ENCODE measurements at places on chromosomes 11 and 22.

- no peak for DNase-seq
Observed at GRCh38 chr11:131687291-131688047, 317.1 kb downstream of the NTM start.

DNA sequence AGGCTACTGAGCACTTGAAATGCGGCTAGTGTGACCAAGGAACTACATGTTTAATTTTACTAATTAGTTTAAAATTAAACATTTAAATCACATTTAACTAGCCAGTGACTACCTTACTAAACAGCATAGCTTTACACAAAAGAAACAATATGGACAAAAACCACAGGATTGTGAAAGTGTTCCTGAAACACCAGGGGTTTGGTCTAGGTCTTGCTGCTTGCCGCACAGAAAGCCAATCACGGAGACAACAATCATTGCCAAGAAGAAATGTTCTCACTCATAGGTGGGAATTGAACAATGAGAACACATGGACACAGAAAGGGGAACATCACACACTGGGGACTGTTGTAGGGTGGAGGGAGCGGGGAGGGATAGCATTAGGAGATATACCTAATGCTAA, 309.5 kb downstream of the C11orf87 start:
- no peak for DNase-seq

- no peak for DNase-seq
Observed at GRCh38 chr11:45660729-45661438, 4.5 kb downstream of the CHST1 start.

DNA sequence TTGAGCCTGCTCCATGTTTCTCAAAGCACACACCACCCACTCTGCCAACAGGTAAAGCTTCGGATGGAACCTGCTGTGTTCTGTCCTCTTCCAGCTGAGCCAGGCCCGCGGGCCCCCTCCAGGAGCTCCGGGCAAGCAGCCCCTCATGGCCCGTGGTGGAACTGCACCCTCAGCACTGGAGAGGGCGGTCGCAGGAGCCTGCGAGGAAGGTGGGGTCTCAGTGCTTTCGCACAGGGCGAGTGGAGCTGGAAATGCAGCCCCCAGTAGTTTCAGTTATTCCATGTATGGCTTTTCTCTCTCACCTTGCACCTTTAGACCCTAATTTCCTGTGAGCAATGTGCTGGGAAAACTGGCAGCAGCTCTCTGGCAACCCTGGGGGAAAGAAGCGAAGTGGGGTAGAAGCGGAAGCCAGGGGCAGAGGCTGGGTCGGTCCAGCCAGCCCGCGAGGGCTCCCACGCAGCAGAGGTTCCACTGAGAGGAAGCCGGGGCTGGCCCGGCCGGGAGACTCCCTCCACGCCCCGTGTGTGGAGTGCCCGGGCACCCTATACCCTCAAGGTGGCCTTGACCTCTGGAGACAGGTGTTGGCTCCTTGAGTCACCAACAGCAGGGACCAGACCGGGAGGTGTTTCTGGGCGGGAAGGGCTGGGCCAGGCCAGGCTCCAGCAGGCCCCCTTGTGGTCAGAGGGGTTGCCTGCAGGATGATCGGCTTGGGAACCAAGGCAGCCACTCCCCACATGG, 119.9 kb upstream of the TMEM45B start:
- peak; percentile 29 for DNase-seq

DNA sequence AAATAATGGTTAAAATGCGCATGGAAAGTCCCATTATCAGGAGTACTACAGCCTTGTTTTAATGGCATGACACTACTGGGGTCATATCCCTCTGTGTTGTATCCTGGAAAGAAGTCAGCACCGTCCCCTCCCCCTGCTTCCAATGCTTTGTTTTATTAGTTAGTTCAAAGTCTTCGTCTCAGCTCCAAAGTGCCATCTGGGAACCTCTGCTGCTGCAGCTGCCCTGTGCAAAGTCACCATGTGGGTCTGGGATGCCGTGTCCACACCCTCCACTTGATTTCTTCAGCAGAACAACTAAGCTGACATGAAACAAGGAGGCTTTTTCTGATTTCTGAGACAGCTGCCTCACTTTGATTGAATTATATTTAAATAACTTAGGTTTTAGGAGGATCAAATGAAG, 29.5 kb upstream of the NCAM1 start:
- no peak for DNase-seq

GRCh38 chr11:120908461-120909181, 115.3 kb upstream of the TBCEL start:
- peak; percentile 28 for DNase-seq

- peak; percentile 54 for DNase-seq
Observed at GRCh38 chr22:36180038-36180880, 19.7 kb upstream of the APOL3 start.

- DNase-seq: peak; percentile 98
Observed at GRCh38 chr22:36467946-36468345, 13.5 kb downstream of the TXN2 start.

GRCh38 chr11:45260071-45260470, 26.1 kb downstream of the SYT13 start:
- DNase-seq: no peak

GRCh38 chr11:12565406-12565805, 108.8 kb upstream of the TEAD1 start:
- peak; percentile 47 for DNase-seq

DNA sequence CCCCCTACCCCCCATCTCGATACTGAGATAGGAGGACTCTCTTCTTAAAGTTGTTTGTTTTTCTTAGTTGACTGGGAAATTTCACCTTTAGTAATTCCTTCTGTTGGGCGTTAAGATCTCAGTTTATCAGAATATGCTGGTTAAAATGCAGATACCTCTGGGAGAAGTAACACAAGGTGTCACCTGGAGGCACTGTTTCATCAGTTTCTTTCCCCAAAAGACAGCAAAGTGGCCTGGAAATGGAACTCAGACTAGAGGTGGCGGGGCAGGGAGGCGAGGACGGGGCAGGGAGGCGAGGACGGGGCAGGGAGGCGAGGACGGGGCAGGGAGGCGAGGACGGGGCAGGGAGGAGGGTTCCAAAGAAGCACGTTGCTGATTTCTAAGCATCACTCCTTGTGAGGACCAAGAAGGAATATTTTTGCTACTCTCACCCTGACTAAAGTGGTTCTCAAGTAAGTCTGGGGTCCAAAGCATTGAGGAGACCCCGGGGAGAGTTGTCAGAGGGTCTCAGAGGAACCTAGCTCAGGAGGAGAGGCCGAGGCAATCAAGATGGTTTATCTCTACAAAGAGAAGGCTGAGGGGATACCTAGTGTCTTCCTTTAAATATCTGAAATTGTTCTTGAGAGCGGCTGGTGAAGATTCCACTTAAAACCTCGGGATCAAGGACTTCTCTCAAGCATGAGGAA, 147.0 kb upstream of the B3GAT1 start:
- DNase-seq: no peak

DNA sequence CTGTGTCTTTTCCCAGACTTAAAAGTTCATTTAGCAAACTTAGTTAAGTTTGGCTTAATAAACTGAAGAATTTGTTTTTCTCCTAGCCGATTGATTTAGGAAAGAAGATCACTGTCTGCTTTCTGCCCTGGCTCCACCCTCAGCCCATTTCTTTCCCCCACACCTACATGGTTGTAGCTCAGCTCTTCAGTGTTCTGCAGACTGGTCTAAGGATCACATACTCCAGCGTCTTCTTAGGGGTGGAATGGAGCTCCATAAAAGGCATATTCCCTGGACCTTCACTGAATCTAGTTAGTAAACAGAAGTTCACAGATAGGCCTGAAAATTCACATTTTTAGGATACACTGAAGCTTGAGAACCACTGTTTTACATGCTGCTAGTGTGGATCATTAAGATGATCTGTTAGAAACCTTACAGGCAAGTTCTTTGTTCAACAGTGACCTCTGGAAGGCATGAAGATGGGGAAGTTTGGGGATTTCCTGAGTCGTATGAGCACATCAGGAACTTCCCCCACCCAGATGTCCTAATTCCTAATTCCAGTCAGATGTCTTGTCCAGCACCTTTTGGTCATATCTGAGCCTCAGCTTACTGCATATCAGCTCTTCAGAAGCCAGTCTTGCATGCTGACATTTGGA, 16.8 kb downstream of the PIWIL4 start:
- DNase-seq: no peak

- DNase-seq: no peak
Observed at GRCh38 chr11:91972665-91973266, 251.9 kb upstream of the FAT3 start.

- DNase-seq: no peak
Observed at GRCh38 chr11:126560221-126560620, 204.7 kb downstream of the ST3GAL4 start.

GRCh38 chr11:131217313-131218310, 152.8 kb upstream of the NTM start:
- DNase-seq: peak; percentile 14

GRCh38 chr11:110891411-110891810, 179.2 kb upstream of the ARHGAP20 start:
- peak; percentile 53 for DNase-seq

- DNase-seq: no peak
Observed at GRCh38 chr11:30483056-30483455, 103.1 kb downstream of the MPPED2 start.

DNA sequence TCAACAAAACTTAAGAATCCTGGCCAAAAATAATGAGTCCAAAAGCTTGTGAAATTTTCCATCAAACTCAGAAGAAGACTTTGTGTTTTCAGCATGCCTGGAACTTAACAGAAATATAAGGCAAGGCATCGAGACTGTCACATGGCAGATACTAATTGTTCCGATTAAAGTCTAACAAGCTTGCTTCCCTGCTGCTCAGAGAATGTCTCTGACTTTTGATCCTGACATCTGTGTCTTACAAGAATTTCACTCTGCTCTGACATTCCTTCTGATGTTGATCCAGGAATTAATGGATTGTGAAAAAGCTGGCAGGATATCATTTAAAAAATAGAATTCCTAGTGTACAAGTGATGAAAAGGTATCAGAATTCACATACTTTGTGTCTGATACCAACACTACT, 170.2 kb downstream of the DCDC1 start:
- no peak for DNase-seq

GRCh38 chr11:95676308-95676707, 113.3 kb downstream of the FAM76B start:
- no peak for DNase-seq

GRCh38 chr11:127609025-127609773, 608.6 kb upstream of the KIRREL3 start:
- no peak for DNase-seq

DNA sequence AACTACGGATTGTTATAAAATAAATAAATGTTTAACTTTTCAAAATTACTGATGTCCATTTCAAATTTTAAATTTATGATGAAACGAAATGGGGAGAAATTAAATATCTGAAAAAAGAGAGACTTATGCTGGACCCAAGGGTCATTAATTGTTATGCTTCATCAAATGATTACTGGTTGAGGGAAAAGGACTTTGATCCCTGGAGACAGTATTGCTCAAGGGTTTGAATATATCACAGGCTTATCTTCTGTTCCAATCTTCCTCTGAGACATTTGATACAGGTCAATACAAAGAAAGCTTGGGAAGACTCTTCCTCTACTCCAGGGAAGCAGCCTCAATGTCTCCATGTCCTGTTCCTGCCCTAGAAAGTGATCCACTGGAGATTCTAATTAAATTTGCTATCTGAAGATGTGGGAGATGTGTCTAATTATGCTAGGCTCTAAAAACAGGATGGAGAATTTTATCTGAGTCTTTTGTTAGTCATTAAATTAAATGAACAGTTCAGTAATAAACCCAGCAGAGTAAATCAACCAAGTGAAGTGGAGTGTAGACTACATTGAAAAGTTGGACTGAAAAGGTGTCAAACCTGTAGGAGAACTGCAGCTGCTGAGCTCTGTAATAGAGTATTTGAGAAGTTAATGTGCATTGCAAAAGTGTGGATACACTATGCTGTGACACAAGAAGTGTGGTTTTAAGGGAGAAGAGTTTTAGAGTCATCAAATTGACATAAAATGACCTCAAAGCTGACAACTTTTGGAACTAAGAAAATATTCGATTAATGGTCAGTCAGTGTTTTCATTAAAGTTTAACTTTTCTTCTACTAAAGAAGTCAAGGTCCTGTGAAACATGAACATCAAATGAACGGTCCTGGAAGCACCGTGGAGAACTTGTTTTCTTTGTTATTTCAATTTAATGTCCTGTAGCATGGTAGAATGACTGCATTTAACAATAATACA, 623.7 kb upstream of the CCDC90B start:
- no peak for DNase-seq

- DNase-seq: peak; percentile 56
Observed at GRCh38 chr11:64885367-64886286, 7.2 kb upstream of the EHD1 start.
